Spleen (tissue), 13 donors: ENCODE measurements at places on chromosomes 6 and 20. TPM values are rescaled to one million over a fixed set of nuclear protein-coding genes. Genes with fewer than 3 reads are reported as not detected.

Gene FAM83C
- not detected for total RNA-seq

Gene SCGN
- total RNA-seq = not detected

DNA sequence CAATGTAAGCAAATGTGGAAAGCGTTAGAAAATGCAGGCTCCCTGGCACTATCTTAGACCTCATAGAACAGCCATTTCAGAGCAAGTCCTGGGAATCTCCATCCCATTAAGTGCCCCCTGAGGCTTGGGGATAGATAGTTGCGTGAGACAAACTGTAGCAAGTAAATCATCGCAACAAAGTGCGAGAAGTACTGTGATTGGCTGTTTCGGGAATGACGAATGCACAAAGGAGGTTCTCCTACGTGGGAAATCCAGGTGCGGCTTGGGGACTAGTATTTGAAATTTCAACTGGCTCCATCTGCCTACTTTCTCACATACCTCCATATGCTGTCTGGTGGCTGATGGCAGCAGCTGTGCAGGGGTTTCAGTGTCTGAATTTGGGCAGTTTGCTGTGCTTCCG, 84.5 kb downstream of the PLEKHG1 start:
- peak overlapping the region; percentile 42 for H3K4me3 ChIP-seq
- no peak for DNase-seq
- no peaks in the 10 kb centered on the region for H3K36me3 ChIP-seq
- peak overlapping the region; percentile 81 for H3K27ac ChIP-seq
- H3K4me1 ChIP-seq = peaks cover 59% of the 10 kb centered on the region

- DNase-seq = no peak
- no peaks in the 10 kb centered on the region for H3K27me3 ChIP-seq
- no peak overlapping the region for H3K4me3 ChIP-seq
- H3K36me3 ChIP-seq = no peaks in the 10 kb centered on the region
These were observed 115.7 kb upstream of the CLDN20 start for GRCh38 chr6:155147958-155148663.

DNA sequence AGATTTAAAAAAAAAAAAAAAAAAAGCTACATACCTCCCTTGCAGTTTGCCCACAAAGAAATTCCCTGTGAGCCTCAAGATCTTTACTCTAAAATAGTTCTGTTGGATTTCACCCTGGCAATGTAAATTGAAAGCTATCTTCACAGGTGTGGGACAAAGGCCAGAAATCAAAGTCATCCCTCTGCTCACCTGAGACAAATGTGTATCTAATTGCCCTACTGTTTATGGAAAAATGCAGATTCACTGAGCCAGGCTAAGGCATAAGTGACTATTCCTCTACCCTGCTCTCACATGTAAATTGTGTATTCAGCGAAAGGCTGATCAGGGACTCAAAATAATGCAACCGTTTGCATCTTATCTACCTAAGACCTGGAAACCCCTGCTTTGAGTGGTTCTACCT, 98.5 kb upstream of the SHLD1 start:
- H3K36me3 ChIP-seq = no peaks in the 10 kb centered on the region
- H3K4me3 ChIP-seq = no peak overlapping the region
- DNase-seq = no peak
- no peaks in the 10 kb centered on the region for H3K27me3 ChIP-seq

DNA sequence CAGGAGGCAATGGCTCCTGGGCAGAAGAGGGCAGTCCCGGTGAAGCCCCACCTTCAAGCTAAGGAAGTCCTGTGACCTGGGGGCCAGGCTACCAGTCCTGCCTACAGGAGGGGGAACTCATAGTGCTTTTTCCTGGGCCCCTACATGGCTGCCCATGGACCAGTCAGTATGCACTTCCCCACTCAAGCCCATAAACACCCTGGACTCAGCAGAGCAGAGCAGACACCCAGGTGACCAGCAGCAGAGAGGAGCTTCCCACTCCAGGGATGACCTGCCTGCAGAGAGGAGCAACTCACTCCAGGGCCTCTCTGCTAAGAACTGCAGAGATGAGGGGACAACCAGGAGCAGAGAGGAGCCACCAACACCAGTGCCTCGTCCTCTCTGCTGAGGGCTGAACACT, 14.3 kb upstream of the ABCC10 start:
- H3K4me3 ChIP-seq = no peak overlapping the region
- no peaks in the 10 kb centered on the region for H3K4me1 ChIP-seq
- H3K27ac ChIP-seq = no peak overlapping the region
- DNase-seq = no peak
- no peaks in the 10 kb centered on the region for H3K27me3 ChIP-seq
